ELR (cell line): ENCODE measurements at places on chromosomes 2 and 18.
A peak's percentile ranks its signal among the peaks of the same experiment; 100 is the strongest.

GRCh38 chr18:73189718-73190117 lies 321.9 kb upstream of the NETO1 start:
- no peak for DNase-seq

GRCh38 chr18:34838669-34839068 lies 128.6 kb downstream of the DTNA start:
- DNase-seq = no peak

DNA sequence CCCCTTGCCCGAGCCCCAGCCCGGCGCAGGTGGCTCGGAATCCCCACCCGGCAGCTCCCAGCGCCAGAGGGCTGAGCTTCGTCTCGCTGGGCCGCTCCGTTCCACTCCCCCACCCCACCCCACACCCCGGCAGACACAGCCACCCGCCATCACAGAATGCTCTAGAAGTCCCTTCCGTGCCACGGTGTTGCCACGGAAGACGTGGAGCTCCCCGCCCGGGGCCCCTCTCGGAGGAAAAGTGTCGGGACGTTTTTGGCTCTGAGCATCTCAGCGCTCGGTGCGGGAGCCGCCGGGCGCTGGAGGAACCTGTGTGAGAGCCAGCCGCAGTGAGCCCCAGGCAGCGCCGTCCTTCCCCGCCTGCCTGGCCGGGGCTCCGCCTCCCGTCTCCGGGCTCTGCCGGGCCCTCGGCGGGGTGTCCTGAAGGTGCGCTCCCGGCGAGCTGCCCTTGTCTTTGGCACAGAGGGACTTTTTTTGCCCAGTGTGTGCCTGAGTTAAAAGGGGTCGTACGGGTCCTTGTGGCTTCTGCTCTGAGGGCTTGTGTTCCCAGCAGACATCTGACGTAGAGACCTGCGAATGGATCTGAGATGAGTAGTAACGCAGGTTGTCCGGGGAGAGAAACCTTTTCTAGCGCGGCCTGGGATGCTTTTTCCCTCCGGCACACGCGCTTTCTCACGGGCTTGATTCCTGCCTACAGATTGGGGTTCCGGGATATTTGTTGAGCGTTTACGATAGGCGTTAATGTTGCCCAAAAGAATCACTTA lies 1.8 kb downstream of the ZCCHC2 start:
- peak; percentile 69 for DNase-seq

DNA sequence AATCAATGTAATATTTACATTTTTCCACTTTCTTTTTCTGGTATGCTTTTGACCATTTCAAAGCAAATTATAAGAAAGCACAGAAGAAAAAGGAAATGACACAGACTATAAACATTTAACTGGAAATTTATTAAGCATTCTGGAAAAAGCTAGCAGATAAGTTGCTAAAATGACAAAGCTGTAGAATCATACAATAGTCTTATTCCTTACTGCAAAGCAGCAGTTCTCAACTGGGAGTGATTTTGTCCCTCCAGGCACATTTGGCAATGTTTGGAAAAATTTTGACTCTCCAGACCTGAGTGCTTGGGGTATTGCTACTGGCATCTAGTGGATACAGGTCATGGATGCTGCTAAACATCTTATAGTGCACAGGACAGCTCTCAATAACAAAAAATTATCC lies 75.1 kb downstream of the MBD5 start:
- DNase-seq = peak; percentile 25

GRCh38 chr2:177553176-177553884 lies 160.8 kb downstream of the AGPS start:
- peak; percentile 52 for DNase-seq

DNA sequence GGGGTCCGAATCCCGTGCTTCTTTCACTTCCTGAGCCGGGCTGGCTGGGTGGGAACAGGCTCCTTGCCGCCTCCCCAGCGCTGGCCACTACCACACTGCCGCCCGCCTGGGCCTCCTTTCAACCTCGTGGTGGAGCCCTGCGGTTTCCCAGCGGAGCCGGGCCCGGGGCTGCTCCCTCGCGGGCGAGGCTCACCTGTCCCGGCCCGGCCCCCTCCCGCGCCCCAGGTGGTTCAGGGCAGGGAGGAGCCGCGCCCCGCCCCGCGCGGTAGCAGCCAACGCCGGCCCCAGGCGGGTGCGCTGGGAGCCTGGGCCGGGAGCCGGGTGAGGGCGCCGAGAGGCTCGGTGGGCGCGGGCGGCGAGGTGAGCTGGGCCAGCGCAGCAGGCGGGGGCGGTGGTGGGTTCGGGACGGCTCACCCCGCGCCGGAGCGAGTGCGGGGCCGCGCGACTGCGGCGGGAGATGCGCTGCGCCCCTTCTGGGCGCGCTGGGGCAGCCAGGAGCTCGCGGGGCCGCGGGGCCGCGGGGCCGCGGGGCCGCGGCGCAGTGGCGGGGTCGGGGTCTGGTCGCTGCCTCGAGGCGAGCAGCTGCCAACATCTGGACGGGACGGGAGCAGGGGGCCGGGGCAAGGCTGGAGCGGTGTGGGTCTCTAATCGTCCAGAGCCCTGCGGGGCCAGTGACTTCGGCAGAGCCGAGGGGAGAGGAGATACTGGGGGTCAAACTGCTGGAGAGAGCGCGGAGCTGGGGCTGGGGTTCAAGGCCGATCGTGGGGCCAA lies at the start of gene LYPD6B:
Gene LYPD6B, plus strand, starts transcription at position 258 of the 771 bp plus-strand sequence. CDS start 92,250 bp downstream, outside the sequence.
- DNase-seq = no peak

GRCh38 chr2:232239951-232240681 lies 138.4 kb upstream of the ALPP start:
- DNase-seq = peak; percentile 21

DNA sequence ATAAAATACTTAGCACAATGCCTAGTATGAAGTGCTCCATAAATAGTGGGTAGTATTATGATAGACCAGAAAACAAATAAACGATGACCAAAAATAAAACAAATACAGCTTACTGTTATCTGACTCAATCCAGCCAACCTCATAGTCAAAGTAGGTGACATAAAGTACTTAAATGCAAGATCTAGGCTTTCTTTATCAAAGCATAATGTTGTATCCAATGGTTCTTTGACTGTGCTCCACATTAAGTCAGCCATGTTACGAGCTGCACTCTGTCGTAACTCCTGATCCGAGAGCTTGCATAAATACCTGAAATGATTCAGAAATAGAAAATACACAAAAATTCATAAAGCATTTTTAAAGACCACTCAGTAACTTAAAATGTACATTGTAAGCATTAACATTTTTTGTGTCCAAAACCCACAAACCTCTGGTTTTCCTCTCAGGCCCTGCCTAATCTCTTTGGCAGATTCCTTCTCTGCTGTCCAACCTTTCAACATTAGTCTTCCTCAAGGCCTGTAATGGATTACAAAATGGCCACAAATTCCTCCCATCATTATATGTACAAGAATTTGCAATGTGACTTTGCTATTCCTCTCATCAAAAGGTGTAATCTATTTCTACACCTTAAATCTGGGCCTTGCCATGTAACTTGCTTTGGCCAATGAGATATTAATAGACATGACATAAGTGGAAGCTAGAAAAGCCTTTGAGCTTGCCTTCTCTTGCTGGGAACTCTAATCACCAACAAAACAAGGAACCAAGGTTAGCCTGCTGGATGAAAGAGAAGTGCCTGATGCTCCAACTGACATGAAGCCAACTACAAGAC lies 90.6 kb downstream of the USP34 start:
- no peak for DNase-seq

GRCh38 chr2:84882414-84882738 lies 1.5 kb upstream of the TRABD2A start:
- DNase-seq = no peak
